Activated T-helper 17 cell treated with anti-CD3 and anti-CD28 coated beads, Interleukin-2, amount 50 U/mL, for 72 hours (primary cell): ENCODE measurements at places on chromosomes 2 and 18.

GRCh38 chr2:180191432-180192124 is 184.5 kb upstream of the CWC22 start:
- no peak for ATAC-seq

DNA sequence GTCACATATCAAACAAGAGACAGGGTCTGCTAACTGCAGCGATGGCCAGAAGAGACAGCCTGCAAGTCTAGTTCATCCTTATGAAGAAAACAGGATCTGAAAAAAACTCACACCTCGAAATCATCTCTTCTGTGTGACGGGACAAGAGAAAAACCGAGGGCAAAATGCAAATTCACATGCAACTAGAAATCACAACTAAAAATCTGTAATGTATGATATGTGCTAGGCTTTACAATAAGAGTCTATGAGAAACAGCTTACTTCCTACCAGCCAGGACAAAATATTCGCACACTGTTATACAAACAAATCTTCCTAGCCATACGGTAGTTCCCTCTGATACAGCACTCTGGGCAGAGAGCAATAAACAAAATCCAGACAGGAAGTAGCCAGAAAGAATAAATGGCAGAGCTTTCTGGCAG is 48.8 kb downstream of the ANKRD44 start:
- no peak for ATAC-seq

GRCh38 chr2:230347659-230348305 is 20.8 kb downstream of the SP140L start:
- ATAC-seq: peak; percentile 59

DNA sequence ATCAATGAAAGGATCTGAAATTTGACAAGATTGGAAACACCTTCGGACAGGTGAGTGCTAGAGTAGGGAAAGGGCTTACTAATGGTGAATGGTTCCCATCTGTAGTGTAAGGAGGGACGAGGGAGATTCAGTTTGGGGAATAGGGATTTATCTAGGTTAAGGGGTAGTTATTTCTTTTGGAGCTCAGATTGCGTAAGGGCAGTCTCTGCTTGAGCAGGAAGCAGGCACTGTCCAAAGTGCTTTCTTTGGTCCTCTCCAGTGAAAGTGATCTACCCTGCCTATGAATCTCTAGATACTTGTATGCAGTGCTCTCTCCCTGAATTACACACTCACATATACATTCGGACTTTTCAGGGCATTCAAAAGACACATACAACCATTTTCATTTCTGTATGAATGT is 272.9 kb upstream of the FIGN start:
- no peak for ATAC-seq

GRCh38 chr18:57026316-57026715 is 120.6 kb upstream of the BOD1L2 start:
- ATAC-seq: no peak

GRCh38 chr2:129758784-129759471 is 220.5 kb upstream of the RAB6C start:
- no peak for ATAC-seq

DNA sequence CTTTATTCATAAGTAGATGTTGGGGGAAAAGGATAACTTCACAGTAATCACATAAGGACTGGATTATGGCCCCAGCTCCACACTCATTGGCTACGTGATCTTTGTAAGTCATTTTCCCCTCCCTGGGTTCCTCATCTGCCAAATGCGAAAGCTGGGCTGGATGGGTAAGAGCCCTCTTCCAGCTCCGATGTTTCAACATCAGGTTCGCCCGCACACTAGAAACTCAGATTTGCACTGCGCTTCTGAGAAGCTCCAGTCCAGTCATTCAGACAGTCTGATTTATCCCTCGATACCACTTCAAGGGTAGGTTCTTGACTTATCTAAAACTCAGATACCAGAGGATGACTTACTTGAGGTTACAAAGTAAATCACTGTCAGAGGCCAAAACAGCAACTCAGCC is 31.0 kb upstream of the RMDN2 start:
- peak; percentile 78 for ATAC-seq

GRCh38 chr2:158760887-158761286 is 34.2 kb upstream of the DAPL1 start:
- no peak for ATAC-seq

DNA sequence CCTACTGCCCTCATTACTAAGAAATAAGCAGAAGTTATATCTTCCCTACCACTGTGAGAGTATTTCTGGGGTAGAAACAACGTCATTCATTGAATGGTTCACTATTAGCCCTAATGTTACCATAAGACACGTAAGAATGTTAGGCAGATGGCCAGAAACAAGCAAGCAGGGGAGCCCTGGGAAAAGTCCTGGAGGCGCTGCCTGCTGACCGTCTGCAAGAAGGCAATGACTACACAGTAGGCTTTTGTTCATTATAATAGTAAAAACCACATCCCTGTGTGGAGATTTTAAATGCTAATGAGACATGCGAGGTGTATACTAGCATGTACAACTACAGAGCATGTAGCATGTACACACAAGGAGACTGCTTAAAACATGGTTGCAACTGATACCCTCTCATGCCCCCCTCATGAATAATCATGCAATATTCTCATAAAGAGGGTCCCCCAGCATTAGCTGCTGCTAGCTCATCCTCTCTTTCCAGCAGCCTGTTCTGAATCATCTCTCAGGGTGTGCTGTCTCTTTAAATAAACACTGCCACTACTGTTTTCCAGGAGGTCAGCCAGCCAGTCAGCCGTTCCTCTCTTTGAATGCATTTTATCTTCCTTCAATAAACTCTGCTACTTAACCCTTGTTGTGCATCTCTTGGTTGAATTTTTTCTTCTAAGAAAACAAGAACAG is 23.6 kb downstream of the SUCLG1 start:
- no peak for ATAC-seq

DNA sequence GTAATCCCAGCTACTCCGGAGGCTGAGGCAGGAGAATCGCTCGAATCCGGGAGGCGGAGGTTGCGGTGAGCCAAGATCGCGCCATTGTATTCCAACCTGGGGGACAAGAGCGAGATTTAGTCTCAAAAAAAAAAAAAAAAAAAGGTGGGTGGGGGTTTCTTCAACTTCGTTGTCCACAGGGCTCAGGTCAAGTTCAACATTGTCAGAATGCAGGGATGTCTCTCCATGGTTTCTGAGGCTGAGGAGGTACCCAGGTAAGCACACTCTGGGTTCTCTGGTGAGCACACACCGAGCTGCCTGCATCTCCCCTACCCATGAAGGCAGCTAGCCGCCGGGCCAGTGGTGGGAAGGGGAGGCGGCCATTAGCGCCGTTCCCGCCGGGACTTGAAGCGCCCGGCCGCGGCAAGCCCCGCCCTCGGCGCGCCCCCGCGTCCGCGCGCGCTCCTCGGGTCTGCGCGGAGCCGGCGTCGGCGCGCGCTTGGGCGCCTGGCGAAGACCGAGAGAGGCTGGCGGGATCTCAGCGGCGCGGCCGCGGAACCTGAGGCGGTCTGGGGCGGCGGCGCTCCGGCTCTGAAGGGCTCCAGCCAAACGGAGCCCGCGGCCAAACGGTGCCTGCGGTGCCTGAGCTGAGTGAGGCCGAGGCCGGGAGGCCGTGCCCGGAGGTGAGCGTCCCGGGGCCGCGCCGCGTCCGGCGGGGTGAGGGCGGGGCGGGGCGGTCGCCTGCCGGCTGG is at the start of gene UBXN2A:
TSS of gene UBXN2A (plus strand) at position 477 of the 731 bp plus-strand sequence. CDS start 17,852 bp downstream, outside the sequence.
- peak; percentile 92 for ATAC-seq

GRCh38 chr2:240925568-240926515 is 19.7 kb downstream of the CROCC2 start:
- ATAC-seq: peak; percentile 21
